ENCODE measurements at places on chromosomes 1 and 21.

- no peak for DNase-seq
Measured at GRCh38 chr1:71610476-71610875, 529.6 kb upstream of the ZRANB2 start.

DNA sequence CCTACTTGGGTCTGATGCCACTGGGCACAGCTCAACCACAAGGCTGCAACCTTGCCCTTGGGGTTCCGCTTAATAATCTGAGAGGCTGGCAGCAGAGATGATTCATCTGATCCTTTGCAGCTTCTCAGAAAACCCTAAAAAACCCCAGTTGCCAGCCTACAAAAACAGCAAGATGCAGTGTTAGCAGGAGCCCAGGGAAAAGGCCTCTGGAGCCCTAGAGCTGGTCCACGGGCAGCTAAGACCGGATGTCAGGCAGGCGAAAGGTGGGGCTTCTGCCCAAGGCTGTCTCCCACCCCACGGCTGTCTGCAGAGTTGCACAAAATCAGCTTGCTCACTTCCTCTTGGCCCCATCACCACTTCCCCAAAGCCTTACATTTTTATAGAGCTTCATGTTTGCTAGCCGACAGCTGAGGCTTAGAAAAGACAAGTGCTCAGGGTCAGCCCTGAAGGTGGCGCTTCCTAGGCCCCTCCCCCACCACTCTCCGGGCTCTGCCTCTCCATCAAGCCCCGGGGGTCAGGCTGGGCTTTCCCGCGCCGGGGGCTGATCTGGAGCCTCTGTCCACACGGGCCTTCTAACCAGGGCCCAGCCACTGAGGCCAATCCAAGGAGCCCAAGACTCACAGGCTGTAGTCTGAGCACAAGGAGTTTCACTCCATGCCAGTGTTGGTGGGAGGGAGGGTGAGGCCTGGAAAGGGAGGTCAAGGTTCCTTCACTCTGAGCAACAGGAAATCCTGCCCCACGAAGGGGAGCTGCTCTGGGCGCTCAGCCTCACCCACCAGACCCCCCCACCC is 4.2 kb upstream of the ADORA3 start:
- DNase-seq: peak; percentile 31

- DNase-seq: no peak
Measured at GRCh38 chr21:30190554-30190953, 23.9 kb upstream of the CLDN17 start.

GRCh38 chr1:155196103-155196892 is 11.4 kb downstream of the THBS3 start:
- no peak for DNase-seq

DNA sequence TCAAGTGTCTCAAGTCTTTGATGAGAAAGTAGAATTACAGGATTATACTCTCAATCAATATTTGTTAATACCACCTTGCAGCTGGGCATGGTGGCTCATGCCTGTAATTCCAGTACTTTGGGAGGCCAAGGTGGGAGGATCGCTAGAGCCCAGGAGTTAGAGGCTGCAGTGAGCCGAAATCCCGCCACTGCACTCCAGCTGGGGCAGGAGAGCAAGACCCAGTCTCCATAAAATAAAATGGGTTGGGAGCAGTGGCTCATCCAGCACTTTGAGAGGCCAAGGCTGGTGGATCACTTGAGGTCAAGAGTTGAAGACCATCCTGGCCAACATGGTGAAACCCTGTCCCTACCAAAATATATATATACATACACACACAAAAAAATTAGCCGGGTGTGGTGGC is 1.2 kb upstream of the NCMAP start:
- no peak for DNase-seq

GRCh38 chr1:47196622-47197021 is 6.8 kb upstream of the PDZK1IP1 start:
- DNase-seq: no peak

DNA sequence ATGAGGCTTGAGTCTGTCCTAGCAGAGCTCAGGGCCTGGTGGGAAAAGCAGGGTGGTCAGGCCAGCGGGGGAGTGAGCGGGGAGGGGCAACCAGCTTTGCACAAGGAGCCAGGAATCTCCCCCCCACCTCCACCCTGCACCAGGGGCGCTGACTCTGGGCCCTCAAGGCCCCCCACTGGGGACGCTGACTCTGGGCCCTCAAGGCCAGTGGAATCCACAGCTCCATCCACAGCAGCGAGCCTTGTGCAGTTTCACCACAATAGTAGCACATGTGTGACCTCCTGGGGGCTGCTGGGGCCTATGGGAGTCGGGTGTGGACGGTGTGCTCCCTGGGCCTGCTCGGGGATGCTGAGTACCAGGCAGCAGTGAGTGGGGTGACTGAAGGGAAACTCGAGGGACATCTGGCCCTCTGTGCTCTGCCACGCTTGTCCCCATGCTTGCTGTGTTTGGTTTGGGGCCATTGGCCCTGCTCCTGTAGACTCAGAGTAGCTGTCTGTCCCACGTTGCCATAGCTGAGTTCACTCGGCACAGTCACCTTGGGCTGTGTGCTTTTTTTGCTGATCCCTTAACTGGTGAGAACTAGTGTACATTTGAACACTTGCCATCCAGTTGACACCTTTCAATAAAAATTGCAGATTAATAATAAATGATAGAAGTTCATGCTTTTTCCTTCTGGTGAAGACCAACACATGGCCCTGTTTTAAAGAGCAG is 89.2 kb downstream of the ADARB1 start:
- no peak for DNase-seq

GRCh38 chr21:16775076-16775475 is 737.8 kb upstream of the CXADR start:
- DNase-seq: no peak

- DNase-seq: no peak
Measured at GRCh38 chr1:78426408-78426807, 64.4 kb upstream of the PTGFR start.

DNA sequence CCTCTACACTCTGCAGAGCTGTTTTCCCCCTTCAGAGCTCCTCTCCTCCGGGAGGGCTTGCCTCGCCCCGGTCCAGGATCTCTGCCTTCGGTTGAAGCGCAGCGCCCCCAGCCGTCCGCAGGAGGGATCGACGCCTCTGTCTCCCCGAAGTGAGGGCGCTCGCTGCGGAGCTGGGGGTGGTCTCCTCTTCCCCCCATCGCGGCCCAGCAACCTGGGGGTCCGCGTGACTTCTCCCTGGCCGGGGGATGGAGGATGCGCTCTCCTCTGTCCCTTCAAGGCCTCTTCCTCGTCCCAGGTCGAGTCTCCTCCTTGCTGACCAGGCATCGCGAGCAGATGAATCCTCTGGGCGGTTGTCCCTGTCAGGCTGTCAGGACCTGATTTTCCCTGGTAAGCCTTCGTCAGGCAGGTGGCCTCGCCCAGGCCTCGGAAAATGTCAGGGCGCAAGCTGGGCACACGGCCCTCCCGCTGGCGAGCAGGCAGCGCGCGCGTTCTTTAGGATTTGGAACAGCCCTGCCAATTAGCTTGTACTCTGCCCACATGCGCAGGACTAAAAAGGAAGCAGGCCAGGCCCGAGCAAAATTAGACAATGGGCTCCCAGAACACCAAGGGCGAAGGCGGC is 90.5 kb downstream of the EDEM3 start:
- no peak for DNase-seq

GRCh38 chr1:159755451-159756007 is 25.2 kb upstream of the DUSP23 start:
- no peak for DNase-seq

DNA sequence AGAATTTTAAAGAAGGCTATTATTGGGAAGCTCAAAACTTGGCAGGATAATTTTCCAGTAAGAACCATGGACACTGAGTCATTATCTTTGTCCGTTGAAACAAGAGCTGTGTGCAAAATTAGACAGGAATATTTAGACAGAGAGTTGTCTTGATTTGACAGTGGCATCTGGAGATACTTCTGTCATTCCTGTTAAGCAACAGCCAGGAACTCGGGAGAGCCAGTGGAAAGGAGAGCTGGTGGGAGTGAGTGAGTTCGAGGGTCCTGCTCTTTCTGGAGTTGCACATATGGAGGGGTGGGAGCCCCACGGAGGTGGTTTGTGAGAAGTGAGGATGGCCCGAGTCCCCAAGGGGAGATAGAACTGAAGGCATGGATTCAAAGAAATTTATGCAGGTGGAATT is 3.1 kb downstream of the COQ8A start:
- DNase-seq: no peak

DNA sequence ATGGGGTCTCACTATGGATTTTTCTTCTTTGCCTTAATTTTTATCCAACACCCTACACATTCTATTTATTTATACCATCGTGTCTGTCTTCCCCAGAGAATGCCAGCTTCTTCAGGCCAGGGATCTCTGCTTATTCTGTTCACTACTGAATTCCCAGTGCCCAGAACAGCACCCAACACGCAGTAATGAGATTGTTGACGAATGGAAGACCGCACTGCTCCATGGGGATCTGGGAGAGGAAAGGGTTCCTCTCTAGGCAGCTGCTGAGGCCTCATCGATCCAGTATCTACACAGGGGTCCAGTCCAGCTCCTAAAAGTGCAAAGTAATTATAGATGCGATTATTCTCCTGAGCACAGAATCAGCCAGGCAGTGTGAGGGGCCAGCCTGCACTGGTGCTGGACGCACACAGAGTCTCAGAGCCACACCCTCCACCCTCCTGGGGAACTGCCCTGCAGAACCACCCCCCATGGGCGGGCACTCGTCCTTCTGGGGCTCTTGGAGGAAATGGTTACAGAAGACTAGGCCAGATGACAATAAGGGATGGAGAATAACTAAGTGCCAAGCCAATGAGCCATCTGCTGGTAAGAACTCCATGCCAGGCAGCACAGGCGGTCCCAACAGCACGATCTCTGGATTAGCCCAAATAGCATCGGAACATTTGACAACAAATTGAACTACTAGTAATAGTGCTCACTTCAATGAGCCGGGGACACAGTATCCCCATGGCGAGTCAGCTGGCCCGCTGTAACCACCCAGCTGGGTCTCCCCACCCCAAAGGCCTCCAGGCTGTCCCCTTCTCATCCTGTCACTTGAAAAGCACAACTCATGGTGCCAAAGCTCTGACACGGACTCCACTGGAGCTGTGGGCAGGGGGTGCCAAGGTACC is 1.7 kb upstream of the PDE9A start:
- no peak for DNase-seq

DNA sequence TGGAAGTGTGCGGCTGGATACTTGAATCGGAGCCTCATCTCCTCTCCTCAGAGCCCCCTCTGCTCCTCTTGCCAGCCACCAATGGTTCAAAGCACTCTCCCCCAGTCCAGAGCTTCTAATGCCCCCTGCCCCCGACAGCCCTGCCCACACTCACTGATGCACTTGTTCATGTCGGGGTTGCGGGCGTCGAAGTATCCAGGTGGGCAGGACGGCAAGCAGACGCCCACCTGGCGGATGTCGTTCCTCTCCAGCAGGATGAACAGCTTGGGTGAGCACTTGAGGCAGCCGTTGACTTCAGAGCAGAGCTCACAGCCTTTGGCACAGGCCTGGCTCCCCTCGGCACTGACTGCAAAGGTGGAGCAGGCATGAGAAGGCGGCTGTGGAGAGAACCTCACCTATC is 18.4 kb downstream of the RSPO1 start:
- DNase-seq: no peak

DNA sequence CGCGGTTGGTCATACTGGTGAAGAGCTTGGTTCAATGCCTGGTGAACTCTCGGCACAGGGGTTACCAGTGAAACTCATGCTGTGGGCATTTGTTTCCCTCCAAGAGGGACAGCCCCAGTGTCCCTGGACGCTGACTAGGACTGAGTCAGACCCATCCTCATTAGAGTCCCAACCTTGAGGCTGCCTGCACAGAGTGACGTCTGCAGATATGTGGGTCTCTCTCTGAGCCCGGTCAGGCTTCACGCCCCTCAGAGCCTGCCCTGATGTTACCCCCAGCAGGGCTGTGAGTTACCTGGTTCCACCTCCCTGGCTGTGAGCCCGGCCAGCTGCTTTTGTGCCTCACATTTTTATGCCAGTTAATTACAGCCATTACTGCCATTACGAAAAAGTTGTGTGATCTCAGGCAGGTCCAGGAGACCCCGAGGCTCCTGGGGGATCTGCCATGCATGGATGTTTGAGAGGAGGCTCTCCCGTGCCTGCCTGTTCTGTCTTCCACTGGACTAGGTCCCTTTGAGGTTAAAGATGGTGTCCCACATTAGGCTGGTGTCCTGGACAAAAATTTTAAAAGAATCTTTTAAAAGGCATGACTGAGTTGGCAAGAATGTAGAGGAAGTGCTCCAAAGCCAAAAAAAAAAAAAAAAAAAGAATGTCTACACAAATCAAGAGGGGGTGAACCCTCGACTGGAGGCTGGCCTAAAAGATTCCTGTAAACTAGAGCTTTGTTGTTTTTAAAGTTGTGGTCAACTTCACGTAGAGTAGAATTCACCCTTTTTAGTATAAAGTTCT is 36.6 kb upstream of the PADI1 start:
- DNase-seq: no peak

DNA sequence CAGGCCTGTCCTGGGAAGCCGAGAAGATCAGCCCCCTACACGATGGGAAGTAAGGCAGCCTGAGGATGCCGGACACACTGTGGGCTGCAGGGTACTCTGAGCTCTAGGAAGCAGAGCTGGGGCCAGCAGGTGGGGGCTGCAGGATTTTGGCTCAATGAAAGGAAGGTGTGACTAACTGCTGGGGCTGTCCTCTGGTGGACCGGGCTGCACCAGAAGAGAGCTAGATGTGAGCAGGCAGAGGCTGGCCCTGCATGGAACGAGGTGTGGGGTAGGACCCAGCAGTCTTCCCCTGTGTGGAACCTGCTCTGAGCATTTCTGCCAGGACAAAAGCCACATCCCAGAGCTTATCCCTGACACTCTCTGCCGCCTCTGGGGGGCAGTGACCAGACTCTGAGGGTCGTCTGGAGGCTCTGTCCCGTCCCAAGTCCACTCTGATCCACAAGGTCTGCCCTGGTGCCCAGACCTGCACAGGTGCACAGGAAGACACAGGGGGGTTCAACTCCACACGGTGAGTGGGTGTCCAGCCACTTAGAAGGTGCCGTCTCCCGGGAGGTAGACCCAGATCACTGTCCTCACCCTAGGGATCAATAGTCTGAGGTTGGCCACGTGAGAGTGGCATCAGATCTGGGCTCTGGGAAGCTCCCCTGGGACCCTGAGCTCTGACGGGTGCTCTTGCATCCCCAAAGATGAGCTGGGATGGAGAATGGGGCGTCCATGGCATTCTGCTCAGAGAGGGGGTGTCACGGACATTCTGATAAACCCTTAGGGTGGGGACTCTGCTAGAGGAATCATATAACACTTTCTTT is 187.6 kb upstream of the VAMP3 start:
- no peak for DNase-seq

DNA sequence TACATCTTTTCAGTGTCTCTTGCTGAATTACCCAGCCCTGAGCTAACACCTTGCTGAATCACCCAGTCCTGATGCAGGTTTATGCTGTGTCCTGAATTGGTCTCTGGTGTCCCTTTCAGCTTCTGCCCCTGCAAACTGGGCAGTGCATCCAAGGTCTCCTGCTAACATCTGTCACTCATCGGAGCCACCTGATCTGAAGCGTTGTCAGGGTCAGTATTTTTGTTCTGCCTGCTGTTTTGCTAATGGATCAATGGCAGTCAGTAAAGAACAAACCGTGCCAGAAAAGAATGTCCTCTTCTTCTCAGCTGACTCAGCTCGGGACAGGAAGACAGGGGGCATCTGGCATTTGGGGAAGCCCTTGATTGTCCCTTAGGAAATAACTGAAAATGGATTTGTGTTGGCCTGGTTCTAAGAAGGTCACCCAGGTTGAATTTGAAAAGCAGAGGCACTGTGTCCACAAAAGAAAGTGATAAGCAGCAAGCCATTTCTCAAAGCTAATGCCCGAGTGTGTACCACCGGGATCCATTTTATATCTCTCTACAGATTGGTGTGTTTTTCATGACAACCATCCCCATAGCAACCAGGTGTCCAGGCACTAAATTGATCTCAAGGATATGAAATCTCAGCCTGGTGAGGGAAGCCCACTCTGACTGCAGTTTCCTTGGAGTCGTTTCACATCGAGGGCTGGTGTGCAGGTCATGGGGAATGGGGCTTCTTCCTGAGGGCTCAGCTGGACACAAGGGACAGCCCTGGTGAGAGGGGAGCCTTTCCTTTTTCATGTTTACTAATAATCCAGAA is 109.7 kb upstream of the IRF2BP2 start:
- DNase-seq: no peak

Data from esophagus squamous epithelium (tissue), 5 donors.